ENCODE measurements at places on chromosomes 12 and 14.

DNA sequence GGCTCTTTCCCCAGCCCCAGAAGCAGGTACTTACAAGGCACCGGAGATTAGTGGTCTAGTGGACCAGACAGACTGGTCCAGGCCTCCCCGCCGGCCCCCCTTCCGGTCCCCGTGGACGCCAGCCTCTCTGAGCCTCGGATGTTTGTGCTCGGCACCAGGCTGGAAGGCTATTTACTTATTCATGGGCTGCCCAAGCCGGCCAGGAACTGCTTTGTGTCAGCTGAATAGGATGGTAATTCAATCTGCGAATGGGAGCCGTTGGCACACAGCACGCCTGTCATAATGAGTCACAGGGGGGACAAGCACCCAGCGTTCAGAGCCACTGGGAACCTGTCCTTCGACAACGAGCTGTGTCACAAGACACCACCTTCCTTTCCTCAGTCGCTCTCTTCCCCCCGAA, 82.3 kb downstream of the RIMBP2 start:
- no peak for DNase-seq

- DNase-seq, result no peak
Measured at GRCh38 chr12:110314308-110314707, 33.3 kb downstream of the ATP2A2 start.

GRCh38 chr14:68491793-68492192, 301.1 kb downstream of the ZFP36L1 start:
- DNase-seq, result no peak

DNA sequence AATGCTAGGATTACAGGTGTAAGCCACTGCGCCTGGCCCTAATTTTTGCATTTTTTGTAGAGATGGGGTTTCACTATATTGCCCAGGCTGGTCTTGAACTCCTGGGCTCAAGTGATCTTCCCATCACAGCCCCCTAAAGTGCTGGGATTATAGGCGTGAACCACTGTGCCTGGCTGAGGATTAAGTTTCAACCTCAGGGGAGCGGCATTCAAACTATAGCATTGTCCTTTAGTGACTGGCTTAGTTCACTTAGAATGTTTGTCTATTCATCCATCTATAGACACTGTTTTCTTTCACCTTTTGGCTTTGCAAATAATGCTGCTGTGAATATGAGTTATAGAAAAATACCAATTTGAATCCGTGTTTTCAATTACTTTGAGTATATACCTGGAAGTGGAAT, 25.2 kb downstream of the PTPN11 start:
- no peak for DNase-seq

- no peak for DNase-seq
Measured at GRCh38 chr12:131054345-131055092, 100.8 kb downstream of the ADGRD1 start.

GRCh38 chr12:103705927-103706326, 118.9 kb downstream of the STAB2 start:
- DNase-seq, result no peak

DNA sequence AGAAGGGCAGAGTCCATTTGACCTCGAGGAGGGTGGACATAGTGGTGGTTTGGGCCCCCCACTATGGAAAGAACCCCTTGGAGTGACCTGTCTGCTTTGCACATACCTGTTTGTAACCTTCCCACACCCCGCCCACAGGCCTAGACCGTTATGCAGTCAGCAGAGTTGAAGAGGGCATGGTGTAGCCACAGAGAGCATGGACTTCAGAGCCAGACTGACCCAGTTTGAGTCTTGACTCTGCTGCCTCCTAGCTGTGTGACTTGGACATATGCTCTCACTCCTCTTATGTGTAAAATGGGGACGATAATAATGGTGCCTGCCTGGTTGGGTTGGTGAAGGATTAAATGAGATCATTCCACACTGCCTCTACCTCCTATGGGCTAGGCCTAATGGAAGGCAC, 40.9 kb upstream of the NOS1 start:
- DNase-seq, result no peak

GRCh38 chr14:99036611-99037293, 235.2 kb downstream of the BCL11B start:
- no peak for DNase-seq

- DNase-seq, result no peak
Measured at GRCh38 chr14:100502622-100503220, 84.5 kb downstream of the BEGAIN start.

GRCh38 chr14:21631084-21631483, 3.7 kb downstream of the OR10G2 start:
- no peak for DNase-seq

DNA sequence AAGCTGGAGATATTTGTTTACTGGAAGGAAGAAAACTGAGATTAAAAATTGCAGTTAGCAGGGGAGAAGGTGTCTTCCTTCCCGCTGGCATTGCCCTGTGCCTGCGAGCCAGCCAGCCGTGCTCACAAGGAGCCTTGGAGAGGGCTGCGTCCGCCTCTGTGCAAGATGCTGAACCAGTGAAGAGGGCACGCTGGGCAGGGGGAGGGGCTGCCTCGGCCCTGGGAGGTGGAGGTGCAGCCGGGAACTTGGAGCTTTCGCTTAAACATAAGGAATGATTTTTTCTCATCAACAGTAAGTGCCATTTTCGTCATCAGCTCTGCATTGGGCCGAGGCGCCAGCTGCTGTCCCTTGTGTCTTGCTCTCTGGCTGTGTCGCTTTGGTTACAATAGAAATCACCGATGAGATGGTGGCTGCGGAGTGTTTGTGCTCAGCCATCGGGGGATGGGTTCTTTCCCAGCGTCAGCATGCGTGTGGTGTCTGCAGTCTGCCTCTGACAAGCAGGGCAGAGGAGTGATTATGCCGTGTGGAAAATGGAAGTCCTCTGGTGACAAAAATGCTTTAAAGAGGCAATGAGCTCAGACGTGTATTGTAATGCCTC, 97.3 kb downstream of the ESR2 start:
- DNase-seq, result no peak

DNA sequence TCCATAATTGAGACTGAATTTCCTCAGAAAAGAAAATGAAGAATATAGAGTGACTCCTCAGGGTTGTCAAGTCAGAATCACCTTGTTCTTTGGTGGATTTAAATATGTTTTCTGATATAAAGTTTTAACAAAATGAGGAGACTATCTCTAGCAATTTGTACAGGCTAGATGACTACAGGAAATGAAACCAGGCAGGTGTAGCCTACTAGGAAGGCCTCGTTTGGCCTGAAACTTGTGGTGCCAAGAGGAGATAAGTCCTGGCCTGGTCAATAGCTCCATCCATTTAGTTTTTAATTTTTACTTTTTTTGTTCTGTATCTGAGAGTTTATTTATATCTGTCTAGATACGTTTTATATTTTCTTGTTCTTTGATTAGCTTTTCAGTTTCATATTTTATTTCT, 41.5 kb downstream of the SNAPC1 start:
- no peak for DNase-seq

- no peak for DNase-seq
Measured at GRCh38 chr12:14920475-14921126, 17.7 kb downstream of the ERP27 start.

DNA sequence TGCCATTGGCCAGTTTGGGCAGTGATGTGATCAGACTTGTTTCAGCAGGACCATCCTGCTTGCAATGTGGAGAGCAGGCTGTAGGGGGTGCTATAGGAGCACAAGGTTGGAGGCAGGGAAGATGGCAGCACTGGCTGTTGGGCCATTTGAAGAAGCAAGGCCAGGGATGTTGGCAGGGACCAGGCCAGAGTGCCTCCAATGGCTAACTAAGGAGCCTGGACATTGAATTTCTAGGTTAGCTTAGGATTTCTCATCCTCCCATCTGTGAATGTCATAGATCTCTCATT, 23.5 kb downstream of the FGF23 start:
- DNase-seq, result no peak

GRCh38 chr12:64749461-64750200, 9.6 kb downstream of the GNS start:
- no peak for DNase-seq

Data from stimulated activated CD8-positive, alpha-beta memory T cell treated with anti-CD3 and anti-CD28 coated beads, Interleukin-7, amount 100 ng/mL, for 4 hours (primary cell).